ENCODE measurements at places on chromosomes 12 and 14.

GRCh38 chr14:82854131-82854530 lies 1320.5 kb upstream of the SEL1L start:
- no peak for DNase-seq

- no peak for DNase-seq
These were observed 101.1 kb downstream of the CRADD start for GRCh38 chr12:93778306-93778705.

- DNase-seq: no peak
These were observed 22.6 kb downstream of the DYNC1H1 start for GRCh38 chr14:101986953-101987352.

DNA sequence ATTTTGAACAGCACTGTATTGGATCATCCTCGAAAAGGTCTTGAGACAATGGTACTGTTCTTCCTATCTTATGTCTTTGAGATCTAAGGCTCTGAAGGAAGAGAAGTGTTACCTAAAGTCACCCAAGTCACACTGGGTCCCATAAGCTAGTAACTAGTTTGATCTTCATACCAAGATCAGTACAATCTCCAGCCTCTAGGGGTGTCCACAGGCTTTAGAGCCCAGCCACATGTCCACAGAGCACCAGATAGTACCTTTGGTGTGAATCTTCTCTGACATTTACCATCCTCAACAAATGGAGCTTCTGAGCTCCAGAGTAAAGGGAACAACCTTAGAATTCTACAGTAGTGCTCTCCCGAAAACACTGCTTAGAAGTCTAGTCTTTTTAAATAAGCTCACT lies 78.7 kb downstream of the KSR2 start:
- no peak for DNase-seq

DNA sequence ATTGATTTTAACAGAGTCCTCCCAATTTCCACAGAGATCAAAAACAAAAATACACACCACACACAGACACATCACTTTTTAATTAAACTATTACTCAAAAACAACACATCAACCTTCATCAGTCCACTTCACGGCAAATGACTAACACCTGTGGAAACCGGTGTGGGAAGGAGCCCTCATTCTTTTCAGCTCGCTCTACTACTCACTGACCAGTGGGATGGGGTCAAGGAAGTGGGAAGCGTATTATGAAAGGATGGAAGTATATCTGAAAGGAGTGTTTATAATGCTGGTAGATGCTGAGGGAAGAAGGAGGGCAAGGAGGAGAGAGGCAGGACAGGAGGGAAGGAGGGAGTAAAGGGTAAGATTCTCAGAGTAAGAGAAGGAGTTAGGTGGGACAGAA lies 156.5 kb downstream of the EPS8 start:
- no peak for DNase-seq

GRCh38 chr14:102187044-102187443 lies 47.3 kb downstream of the WDR20 start:
- DNase-seq: no peak

DNA sequence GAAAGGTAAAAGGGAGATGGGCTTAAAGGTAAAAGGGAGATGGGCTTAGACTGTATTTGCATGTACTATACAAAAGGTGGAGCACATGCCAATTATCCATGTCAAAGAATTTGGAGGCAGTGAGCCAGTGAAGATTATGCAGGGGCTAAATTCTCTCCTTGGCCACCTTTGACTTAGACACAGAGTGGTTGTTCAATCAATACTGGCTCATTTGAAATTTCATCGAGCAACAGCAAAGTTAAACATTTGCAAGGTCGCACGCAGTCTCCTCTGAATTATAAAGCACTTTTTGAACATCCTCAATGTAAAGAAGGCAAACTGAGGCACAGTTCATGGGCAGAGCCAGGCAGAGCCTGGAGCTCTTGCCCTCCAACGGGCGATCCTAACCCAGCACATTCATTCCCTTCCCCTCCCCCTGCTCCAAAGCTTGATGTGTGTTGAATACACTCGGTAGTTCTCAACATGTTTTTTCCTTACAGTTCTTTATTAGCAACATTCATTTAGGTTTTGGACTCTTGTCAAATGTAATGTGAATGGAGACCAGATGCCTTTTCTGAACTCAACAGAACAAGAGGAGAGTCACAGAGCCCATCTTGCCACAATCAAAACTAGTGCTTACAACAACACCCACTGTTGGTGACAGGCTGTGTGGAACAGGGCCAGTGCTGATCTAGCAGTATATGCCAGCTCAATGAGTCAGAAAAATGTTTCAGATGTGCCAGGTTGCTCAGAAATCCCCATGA lies 169.7 kb upstream of the G2E3 start:
- DNase-seq: peak; percentile 18

DNA sequence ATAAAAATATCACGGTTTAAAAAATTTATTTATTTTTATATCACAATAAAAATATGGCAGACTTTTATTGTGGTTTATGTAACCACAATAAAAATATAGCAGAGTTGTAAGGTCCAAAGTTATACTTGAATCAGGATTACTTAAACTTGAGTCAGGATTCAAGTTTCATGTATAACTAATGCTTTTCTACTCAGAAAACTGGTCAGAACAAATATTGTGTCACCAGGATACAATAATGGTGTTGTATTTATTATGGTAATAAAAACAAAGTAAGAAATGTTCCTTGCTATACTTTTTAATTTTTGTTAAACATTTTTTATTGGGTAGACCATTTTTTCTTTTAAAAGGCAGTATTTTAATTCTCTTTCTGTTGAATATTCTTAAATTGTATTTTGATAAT lies 29.2 kb upstream of the EPS8 start:
- no peak for DNase-seq

- DNase-seq: no peak
These were observed 222.3 kb downstream of the RAD51B start for GRCh38 chr14:68041876-68042354.

GRCh38 chr14:34198096-34198495 lies 247.2 kb upstream of the EGLN3 start:
- DNase-seq: no peak

DNA sequence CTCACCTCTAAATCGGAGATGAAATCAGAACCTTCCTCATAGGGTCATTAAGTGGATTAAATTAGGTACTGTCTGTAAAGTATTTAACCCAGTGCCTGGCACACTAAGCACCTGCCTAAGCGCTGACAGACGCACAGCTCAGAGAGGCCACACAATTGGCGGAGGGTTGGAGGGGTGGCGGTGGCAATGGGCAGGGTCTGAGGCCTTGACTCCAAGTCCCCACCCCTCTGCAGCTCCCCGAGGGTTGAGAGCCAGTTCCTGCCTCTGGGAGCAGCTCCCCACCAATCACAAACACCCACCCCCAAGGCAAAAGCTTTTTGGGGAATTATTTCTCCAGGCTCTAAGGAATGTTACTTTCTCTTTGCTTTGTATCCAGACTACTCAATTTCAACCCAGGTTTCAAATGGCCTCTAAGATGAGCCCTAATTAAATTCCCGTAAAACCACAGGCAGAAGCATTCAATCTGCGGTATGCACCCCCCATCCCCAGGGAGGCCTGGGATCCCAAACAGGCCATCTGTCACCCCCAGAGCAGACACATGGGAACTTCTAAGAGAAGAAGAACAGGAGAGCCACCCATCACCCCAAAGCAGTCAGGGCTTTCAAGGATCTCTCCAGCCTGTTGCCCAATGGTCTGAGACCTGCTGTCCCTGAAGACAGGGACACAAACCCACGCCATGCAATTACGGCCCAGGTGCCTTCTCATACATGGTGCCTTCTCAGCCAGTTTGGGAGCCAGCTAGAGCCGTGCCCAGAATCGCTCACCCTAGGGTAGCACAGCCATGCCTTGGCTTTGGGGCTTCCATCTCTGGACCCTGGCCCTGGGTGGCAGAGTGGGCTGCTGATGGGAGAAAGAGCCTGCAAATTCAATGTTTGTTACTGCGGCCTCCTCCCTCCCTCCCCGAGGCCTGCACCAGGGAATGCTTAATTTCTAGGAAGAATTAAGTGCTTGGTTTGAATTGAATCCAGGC lies 66.1 kb downstream of the CHGA start:
- peak; percentile 97 for DNase-seq

DNA sequence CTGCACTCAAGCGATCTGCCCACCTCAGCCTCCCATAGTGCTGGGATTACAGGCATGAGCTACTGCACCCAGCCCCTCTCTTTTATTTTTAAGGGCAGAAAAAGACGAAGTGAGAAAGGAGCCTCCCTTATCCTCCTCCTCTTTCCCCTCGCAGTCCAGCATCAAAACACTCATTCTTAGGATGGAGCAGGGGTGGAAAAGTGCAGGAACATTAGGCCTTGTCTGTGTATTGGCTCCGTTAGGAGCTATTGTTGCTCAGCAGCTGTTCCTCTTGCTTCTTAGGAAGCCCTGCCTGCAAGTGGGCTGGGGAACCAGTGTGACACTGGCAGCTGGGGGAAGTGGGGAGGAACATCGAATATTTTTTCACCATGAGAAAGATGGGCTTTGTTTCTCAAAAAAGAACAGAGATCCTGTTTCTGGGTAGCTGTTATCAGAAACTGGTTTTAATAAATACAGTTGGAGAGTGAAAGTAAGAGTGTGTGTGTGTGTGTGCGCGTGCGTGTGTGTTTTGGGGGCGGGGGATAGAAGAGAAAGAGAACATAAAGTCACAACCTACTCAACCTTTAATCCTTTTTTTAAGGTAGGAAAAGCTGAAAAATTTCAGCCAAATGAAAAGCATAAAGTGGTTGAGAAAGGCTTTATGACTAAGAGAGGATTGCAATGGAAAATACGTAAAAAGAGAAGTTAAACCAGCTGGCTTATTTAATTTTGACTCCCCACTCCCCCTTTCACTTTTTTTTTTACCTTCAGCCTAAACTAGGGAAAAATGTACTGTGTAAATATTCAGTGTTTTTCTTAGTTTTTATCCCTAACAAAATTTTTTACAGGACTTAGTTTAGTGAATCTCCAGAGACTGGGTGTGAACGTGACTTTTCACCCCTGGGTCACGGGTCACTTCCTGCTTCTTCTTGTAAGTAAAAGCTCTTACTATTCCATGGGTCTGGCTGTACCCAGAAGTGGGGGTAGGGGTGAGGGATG lies 197.2 kb upstream of the PLEKHG7 start:
- peak; percentile 60 for DNase-seq

DNA sequence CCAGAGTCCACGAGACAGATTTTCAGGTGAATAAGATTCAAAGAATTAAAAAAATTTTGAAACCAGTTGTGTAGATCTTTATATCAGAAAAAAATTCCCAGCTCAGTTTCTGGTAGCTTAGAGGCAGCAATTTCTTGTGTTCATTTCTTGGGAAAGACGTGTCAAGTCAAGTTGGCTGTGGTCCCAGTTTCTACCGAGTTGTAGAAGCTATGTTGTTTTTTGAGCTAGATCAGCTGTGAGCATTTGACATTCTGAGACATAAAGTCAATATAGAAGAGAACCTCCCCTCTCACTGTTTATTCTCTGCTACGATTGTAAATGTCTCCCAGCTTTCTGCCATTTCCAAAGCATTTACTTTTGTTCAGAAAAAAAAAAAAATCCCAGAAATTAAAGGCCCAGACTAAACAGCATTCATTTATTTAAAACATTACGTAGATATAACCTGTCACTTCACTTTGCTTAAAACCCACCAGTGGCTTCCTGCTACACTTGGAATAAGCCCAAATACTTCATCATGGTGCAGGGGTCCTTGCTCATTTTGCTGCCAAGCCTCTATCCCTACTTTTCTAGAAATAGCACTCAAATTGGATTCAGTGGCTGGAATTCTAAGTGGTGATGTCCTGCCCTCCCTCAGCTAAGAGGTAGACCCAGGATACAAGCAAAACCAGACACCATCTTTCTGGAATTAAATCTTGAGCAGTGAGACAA lies 20.6 kb upstream of the PYGL start:
- DNase-seq: peak; percentile 60

GRCh38 chr14:56300495-56300894 lies 182.3 kb downstream of the PELI2 start:
- DNase-seq: no peak

GRCh38 chr14:66498311-66498710 lies 9.6 kb upstream of the GPHN start:
- no peak for DNase-seq

- DNase-seq: peak; percentile 75
These were observed 6.2 kb upstream of the ELK3 start for GRCh38 chr12:96187956-96188355.

DNA sequence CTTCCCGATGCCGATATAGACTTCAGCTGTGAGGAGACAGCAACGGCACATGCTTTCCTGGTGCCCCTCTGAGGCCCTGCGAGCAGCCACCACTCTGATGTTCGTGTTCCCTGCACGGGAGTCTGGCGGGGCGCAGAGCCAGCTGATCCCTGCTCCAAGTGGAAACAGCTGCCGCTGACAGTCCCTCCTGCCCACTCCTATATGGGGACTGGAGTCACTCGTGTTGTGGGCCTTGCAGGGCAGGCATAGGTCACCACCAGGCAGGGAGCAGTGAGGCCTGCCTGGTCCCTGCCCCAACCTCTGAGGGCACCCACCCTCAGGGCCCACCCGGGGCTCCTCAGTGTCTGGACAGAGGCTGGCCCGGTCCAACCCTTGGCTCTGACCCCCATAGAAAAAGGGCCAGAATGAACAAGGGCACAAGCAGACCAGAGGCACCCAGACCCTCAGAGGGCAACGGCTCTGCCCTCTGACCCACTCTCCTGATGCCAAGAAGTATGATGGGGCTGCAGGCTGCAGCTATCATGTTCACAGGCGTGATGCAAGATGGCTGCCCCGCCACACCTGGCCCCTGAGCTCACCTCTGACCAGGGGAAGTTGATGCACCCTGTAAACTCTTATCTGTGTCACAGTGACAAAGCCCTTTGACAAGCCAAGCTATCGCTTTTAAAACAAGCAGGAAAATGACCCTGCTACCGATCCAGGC lies 181.6 kb downstream of the CALM1 start:
- DNase-seq: no peak

GRCh38 chr12:6825398-6826124 lies 2.6 kb upstream of the P3H3 start:
- DNase-seq: peak; percentile 87

- no peak for DNase-seq
These were observed 20.4 kb downstream of the PIGH start for GRCh38 chr14:67579636-67580035.

DNA sequence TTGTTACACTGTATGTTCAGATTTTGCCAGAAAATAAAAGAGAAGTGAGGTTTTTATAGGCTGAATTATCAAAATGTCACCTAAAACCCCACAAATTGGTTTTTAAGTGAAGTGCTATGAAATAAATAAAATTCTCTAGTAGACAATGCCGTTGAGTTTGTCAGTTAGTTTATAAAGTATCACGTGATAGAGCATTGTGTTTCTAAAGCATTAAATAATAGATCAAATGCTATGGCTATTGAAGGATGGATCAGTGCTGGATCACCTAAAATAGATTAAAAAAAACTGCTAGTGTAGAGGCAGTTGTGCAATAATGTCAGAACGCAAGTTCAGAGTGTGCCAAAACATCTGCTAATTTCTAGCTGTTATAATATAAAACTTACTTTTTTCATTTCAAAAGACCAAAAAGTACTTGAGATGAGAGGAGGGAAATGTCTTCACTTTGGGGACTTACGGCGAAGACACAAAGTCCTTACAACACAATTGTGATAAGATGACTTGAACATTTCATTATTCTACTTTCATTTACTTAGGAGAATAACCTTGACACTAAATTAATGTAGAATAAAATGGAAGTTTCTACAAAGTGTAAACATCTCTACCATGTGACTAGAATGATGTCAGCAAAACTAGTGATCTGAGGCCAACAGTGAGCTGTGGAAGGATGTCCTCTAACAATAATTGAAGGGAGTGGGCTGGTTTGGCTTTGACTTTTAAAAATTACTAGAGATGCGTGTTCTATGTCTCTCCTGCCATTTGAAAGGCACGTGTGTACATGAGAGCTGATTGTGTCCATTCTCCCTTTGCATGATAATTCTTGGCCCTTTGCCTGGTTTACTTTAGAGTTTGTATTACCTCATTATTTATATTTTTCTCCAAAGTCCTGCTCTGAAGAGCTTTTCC lies 154.4 kb upstream of the PDE3A start:
- no peak for DNase-seq

- no peak for DNase-seq
These were observed 63.2 kb upstream of the PTPRR start for GRCh38 chr12:70983692-70984091.

Data from NCI-H2171 treated with DMSO at 0.1 percent for 48 hours (cell line).